ENCODE measurements at places on chromosomes 12 and 14.

DNA sequence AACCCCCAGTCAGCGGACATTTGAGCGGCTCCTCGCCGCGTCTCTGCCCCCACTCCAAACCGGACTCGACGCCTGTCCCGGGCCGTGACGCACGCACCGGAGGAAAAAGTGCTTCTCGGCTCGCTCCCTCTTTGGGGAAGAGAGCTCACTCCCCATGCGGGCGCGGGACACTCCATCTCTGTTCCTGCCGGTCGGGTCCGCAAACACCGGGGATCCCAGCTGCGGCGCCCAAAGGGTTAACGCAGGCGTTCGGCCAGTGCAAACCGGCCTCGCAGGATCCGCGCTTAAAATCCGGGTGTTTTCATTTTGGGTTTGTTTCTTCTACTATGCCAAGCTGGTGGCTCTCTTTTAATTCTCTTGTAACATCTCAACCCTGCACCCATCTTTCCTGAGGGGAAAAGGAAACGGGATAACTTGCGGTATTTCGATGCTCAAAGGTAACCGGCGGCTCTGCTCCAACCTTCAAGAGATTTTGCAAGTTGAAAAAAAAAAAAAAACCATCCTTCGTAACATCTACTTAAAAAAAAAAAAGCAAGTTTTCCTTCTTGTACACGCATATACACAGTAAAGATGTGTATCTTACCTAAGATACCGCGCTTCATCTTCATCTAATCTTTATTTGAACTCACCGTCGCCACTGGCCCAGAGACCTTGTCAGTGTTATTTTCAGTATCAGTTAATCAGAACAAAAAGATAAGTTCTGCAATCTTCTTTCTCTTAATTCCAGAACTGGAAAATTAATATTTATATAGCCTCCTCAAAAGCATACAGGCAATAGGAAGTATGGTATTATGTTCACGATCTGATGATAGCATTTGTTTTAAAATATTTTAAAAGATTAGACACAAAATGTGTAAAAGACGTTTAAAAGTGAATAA lies 1.6 kb upstream of the ATP2B1 start:
- no peak for DNase-seq

DNA sequence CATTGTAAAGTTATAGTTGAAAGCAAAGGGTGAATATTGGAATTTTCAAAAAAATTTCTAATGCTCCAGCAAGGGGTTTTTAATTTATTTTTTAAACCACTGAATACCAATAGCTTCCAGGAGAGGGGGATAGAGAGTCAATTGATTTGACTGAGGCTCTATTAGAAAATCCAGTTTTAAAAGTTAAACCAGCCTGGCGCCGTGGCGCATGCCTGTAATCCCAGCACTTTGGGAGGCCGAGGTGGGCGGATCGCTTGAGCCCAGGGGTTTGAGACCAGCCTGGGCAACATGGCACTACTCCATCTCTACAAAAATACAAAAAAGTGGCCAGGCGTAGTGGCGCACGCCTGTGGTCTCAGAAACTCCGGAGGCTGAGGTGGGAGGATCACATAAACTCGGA lies 150.1 kb downstream of the SLC38A4 start:
- DNase-seq = no peak

GRCh38 chr14:74981833-74982232 lies 20.9 kb upstream of the EIF2B2 start:
- no peak for DNase-seq

DNA sequence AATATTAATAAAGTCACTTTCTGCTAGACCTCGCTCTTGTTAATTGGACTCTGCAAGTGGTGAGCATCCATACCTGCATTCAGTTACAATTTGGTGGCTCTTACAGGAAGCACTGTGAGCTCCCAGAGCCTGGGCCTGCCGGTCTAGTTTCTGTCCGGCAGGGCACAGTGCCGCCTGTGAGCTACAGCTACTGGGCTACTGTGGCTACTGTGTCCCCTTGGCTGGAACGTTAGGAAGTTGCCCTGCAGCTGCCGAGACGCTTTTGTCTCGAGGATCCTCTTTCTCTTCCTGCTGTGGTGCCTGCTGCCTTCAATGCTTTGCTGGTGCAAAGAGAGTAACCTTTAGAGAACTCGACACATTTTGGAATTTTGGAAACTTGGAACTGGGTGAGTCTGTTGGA lies 44.6 kb upstream of the PTGDR start:
- DNase-seq = no peak

DNA sequence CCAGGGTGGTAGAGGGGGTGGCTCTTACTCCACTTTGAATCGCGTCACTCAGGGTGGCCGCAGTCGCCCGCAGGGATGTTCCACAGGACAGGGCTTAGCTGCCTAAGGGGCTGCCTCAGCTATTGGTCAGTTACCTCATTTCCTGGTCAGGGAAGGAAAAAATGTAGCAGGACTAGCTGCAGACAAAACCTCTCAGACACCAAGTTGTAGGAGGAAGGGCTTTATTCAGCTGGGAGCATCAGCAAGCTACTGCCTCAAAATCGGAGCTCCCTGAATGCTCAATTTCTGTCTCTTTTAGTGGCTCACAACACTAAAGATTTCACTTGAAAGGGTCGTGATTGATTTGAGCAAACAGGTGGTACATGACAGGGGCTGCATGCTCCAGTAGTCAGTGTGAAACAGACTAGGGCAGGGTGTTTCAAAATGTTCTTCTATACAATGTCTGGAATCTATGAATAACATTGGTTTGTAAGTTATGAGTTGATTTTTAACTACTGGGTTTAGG lies 6.4 kb upstream of the CLEC6A start:
- no peak for DNase-seq

GRCh38 chr12:80567401-80567800 lies 123.4 kb downstream of the PTPRQ start:
- DNase-seq = no peak

- no peak for DNase-seq
Observed at GRCh38 chr12:63965936-63966605, 121.6 kb downstream of the SRGAP1 start.

GRCh38 chr14:51368721-51369163 lies 128.7 kb downstream of the TMX1 start:
- DNase-seq = no peak

- DNase-seq = no peak
Observed at GRCh38 chr12:107388263-107388662, 294.9 kb upstream of the CRY1 start.

DNA sequence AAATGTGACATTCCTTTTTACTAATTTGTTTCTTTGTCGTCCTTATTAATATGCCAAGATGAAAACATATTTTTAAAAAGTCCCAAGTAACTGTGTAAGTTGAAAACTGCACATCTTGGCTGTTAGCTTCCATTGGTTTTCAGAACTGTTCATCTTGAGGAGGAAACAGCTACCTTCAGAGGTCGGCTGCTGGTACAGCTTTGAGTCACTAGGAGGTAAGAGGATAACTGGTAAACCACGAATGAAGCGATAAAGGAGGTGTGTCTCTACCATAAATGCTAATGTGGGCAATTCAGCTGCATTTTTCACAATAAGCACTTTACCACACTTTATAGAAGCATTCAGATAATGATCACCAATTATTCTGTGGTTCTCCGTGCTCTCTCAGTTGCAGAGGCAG lies 137.5 kb upstream of the KRAS start:
- peak; percentile 70 for DNase-seq

DNA sequence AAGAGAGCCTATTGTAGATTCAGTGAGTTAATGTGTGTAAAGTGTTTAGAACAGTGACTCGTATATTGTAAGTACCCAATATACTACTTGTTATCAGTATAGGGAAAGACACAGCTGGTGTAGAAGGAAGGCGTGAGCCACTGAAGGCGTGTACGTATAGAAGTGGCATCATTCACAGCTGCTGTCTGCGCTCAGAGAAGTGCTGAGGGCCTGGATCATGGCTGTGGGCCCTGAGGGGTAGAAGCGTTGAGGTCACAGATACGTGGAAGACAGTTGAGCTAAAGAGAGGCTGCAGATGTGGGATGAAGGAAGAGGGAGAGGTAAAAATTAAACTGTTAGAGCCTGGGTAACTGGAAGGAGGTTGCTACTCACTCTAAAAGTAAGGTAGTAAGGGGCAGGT lies 5.9 kb downstream of the C12orf75 start:
- DNase-seq = no peak

GRCh38 chr14:29486132-29486531 lies 441.5 kb downstream of the PRKD1 start:
- no peak for DNase-seq

DNA sequence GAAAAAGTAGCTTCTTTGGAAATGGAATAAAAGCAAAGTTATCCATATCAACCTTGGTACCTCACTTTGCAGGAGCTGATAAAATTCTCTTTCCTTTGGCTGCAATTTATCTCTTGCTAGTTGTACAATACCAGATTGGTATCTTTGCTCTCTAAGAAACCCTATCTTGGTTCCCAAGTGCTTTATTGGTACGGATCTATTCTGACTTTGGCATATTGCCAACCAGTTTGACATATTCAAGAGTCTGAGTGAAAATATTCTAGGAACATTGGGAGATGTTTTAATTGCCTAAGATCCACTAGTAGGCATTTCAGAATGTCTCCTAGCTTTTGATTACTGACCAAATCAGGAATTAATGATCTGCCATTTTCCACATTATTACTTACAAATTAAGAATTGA lies 167.2 kb upstream of the ATP2B1 start:
- no peak for DNase-seq

DNA sequence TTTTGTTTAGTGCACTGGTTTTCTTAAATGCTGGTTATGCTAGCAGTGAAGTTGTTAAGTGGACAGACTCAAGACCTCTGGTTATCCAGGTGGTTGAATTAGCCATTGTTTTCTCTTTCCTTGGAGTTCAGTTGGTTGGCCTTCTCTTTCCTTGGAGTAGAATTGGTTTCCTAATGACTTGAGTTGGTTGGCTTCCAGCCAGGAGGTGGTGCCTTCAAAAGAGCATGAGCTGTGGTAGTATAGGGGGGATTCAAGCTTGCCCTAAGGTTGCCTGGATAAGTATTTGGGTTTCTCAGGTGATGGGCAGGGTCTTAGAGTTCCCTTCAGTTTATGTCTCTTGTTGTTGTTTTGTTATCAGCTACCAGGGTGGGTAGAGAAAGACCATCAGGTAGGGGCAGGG lies 92.5 kb downstream of the ATP23 start:
- no peak for DNase-seq

DNA sequence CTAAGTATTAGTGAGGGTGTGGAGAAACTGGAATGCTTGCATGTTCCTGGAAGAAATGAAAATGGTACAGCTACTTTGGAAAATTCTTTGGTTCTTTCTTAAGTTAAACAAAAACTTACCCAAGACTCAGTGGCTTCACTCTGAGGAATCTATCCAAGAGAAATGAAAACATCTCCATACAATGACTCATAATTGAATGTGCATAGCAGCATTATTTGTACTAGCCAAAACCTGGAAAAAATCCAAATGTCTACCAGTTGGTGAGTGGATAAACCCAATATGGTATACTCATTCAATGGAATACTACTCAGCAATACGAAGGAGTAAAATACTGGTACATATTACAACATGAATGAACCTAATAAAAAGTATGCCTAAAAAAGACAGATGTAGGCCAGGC lies 18.0 kb upstream of the CRACR2A start:
- no peak for DNase-seq

GRCh38 chr14:95557291-95557690 lies 22.4 kb downstream of the GLRX5 start:
- no peak for DNase-seq

- DNase-seq = no peak
Observed at GRCh38 chr12:121537814-121538698, 42.8 kb downstream of the KDM2B start.

Measured in activated T-helper 2 cell treated with anti-CD3 and anti-CD28 coated beads, Interferon-gamma antibody, Interleukin-2, Interleukin-4, amounts not matched to agents 10 μg/mL and 5 μg/mL and 100 μg/mL, durations not matched to agents 14 hours and 24 hours and 36 hours (primary cell).